Cardiac fibroblast (primary cell): ENCODE measurements at places on chromosomes 3 and 15.

DNA sequence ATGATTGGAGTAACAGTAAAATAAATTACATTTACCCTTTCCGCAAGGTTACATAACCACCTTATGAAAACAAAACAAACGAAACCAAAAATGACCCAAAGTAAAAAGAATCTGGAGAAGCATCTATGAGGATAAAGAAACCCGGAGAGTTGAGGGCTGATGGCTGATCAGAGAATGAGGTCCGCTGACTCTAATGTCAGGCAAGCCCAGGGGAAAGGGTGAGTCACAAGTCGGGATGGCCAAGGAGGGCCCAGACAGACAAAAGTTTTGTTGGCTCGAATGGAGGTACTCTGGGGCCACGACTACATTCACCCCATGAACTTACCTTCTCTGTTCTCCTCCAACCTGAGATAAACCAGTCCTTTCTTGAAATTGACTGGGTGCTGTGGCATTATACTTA is 95.7 kb downstream of the RORA start:
- no peak for DNase-seq

DNA sequence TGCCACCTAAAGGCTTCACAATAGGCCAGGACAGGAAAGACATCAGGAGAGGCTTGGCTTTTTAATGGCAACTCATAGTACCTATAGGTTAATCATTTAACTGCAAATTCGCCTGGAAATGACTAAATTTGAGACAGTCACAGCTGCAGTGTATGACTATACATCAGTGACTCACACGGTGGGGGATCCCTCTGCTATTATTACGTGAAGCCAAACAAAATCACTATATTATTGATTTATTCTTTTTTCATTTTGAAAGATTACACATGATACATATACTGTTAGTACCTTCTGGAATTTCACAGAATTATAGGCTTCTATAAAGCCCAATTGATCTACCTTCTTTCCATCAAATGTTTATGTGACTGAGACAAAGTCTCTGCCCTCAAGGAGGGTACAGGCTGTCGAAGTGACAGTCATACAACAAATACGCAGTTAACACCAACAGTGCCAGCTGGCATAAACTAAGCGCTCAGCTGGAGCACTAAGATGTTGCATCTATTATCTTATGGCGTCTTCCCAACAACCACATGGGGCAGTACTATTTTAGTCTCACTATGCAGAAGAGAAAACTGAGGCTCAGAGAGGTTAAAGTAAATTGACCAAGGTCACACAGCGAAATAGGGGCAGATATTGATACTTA is 82.0 kb upstream of the LMOD3 start:
- DNase-seq, result no peak

GRCh38 chr3:2036076-2036475 is 62.6 kb upstream of the CNTN4 start:
- DNase-seq, result no peak

GRCh38 chr15:92611995-92612745 is 43.4 kb downstream of the FAM174B start:
- DNase-seq, result no peak

DNA sequence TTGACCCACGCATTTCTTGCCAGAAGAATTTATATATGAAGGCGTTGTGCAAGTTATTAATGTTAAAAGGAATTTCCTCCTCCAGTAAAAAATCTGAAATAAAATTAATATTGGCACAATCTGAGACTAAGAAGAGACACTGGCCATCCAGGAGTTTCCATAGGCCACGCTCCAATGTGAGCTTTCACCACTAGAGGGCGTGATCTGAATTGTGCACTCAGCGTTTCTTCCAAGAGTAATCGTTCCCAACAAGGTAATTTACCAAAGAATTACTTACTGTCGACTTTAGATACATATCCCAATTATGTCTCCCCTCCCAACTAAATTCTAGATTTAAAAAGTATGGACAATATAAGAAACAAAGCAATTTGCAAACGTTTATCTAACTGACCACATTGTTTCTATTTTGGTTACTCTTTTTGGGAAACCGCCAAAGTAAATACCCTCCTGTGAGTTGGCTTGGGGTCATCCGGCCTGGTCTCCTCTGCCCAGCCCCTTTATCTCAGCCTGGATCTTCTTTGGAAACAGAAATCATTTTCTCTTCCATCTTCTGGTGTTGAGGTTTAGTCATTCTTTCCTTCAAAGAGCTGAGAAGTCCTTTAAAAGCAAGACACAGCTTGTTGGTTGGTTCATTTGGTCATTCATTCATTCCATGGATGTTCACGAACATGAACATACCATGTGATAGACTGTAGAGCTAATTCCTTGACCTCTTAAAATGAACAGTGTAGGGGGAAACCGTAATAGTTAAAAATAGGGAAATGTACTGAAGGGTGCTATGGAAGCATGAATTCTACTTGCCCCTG is 26.2 kb downstream of the POLR2M start:
- peak; percentile 69 for DNase-seq

DNA sequence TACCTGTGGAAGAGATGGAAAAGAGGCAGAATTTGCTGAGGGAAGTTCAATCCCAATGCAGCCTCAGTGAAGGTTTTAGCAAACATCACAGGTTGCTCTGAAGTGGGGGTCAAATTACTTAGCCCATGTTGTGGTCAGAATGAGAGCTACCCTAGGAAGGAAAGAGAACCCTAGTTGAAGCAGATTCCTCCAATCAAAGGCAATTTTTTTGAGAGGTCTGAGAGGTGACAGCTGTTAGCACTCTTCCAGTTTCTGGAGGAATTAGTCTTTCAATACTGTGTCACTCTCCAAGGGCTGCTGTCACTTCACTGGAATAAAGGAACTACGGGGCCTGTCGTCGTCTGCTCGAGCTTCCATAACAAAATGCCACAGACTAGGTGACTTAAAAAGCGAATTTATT is 584.2 kb upstream of the DPPA4 start:
- no peak for DNase-seq

GRCh38 chr3:39141171-39141995 is 12.0 kb downstream of the CSRNP1 start:
- DNase-seq, result peak; percentile 60

GRCh38 chr3:45730409-45731154 is 41.4 kb downstream of the SACM1L start:
- no peak for DNase-seq

GRCh38 chr15:48785712-48786111 is 25.2 kb downstream of the CEP152 start:
- DNase-seq, result no peak
